Stimulated activated CD8-positive, alpha-beta memory T cell treated with anti-CD3 and anti-CD28 coated beads, Interleukin-12 subunit alpha, Interleukin-12 subunit beta, amount 100 ng/mL, for 1 hour (primary cell): ENCODE measurements at places on chromosomes 1 and 21.

- no peak for DNase-seq
Observed at GRCh38 chr1:187516874-187517273, 688.1 kb downstream of the PLA2G4A start.

DNA sequence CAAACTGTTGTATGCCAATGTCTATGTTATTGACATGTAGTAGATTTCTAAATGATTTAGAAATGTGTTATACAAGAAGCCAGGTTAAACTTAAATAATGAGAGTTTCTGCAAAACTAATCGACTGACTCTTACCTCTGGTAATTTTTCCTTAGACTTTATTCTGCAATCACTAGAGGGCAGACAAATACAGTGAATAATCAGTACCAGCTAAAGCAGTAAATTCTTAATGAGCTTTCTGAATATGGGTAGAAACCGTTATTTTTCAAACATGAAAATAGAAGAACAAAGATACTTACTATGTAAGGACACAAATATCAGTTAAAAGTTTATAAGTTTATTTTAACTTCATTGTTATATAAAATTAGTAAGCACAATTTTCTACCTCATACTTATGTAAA, 97.9 kb upstream of the RGS1 start:
- no peak for DNase-seq

GRCh38 chr1:241608379-241609033, 31.7 kb downstream of the CHML start:
- DNase-seq: no peak

- DNase-seq: no peak
Observed at GRCh38 chr1:66628926-66629325, 95.0 kb downstream of the SGIP1 start.

DNA sequence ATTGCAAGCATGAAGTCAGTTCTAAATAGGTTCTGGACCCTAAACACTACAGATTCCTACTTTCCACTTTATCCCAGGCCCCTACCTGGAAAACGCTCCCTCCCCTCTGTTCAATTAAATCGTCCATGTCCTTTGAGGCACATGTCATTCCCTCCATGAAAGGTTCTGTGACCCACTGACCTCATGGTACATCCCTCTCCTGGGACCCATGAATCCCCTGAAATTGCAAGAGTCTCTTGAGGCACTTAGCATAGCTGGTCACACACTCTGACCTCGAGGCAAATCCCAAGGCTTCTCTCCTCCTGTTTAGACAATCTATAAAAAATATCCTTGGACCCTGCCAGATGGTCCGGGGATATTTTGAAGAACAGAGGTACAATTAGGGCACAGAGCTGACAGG, 34.3 kb upstream of the KRTAP19-8 start:
- no peak for DNase-seq

- DNase-seq: no peak
Observed at GRCh38 chr1:86965012-86965826, 50.8 kb downstream of the HS2ST1 start.

- DNase-seq: no peak
Observed at GRCh38 chr1:50611675-50612074, 188.4 kb upstream of the DMRTA2 start.

DNA sequence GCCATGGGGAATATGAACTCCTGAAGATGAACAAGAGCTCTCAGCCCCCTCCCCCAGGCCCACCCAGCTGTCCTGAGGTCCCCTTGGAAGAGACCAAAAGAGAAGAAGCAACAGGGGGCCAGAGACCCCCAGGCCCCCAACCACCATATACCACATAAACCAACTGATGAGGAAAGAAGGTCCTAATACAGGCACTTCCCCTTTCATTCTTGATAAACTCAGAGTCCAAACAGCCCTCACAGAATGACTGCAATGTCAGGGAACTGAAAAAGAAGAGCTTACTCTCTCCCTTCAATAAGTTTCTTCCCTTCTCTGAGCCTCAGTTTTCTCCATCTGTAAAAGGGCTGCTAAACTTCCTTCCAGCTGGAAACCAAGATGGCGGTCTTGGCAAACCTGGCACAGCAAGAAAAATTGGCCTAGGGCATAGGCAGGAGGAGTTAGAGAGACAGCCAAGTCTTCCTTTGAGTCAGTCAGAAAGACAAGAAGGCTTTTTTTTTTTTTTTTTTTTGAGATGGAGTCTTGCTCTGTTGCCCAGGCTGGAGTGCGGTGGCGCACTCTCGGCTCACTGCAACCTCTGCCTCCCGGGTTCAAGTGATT, 90.5 kb downstream of the VWA5B1 start:
- DNase-seq: no peak

DNA sequence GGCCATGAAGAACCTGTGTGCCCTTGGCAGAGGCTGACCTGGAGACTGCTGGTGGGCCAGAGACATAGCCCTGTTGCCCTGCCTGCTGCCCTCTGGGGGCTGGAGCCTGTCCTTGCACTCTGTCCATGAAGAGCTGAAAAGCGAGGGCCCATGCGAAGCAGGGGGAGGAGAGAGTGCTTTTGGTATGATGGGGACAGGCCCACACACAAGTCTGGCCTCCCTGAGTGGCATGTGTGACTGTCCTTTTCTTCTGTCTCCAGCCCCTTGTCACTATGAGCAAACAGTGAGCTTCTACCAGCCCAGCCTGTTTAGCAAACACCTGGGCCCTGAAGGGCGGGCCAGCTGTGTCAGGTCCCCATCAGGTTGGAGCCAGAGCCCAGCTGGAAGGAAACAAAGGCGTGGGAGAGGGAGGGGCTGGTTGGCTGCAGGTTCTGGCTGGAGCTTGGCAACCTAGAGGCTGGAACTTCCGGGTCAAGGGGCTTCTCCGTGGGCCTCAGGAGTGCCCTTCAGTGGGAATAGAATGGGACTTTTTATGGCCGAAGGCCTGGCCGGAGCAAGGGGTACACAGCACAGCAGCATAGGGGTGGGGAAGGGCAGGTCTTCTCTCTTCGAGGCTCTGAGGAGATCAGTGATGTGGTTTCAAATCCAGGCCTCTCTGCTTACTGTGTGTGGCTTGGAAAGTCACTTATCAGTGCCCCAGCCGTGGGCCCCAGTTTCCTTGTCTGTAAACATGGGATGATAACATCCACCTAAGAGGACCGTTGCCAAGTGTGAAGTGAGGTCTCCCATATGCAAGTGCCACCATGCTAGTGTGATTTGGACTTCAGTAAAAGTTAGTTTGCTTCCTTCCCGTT, 14.3 kb downstream of the QSOX1 start:
- DNase-seq: peak; percentile 11

DNA sequence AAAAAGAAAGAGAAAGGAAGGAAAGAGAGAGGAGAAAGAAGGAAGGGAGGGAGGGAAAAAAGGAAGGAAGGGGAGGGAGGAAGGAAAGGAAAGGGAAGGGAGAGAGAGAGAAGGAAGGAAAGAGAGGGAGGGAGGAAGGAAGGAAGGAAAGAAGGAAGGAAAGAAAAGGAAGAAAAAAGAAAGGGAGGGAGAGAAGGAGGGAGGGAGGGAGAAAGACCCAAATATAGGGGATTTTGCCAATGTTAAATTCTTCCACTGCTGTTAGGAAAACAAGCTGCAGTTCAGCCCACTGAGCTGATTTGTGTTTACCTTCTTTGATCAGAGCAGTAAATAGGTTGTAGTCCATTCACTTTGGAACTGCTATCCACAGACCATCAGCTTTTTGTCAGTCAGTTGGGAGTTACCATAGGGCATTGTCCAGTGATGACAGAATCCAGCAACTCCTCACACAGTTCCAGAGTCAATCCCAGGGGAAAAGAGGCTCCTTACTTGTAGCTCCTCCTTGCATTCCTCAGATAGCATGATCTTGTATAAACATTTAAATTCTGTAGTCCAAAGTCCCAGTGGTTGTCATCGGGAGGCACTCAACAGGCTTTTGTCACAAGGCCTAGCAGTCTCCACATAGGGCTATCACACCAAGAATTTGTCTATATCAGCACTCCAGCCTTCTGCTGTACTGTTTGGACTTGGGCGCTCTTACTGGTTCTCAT, 13.5 kb upstream of the PPP1R8 start:
- no peak for DNase-seq

GRCh38 chr1:111483876-111484275, 10.1 kb downstream of the C1orf162 start:
- no peak for DNase-seq
